ENCODE measurements at places on chromosomes 6 and 20.

DNA sequence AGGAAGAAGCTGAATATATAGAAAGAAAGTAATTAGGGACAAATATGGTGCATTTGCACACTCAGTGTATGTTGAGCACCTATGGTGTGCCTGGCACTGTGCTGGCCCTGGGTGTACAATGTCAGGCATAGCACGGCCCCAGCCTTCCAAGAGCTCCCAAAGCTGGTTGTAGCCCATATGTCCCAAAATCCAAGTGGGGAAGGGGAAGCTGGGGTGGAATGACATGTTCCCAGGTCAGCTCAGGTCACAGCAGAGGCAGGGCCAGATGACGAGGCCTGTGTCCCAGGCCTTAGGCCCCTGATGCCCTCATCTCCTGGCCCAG, 170.0 kb downstream of the VEGFA start:
- no peak for DNase-seq

DNA sequence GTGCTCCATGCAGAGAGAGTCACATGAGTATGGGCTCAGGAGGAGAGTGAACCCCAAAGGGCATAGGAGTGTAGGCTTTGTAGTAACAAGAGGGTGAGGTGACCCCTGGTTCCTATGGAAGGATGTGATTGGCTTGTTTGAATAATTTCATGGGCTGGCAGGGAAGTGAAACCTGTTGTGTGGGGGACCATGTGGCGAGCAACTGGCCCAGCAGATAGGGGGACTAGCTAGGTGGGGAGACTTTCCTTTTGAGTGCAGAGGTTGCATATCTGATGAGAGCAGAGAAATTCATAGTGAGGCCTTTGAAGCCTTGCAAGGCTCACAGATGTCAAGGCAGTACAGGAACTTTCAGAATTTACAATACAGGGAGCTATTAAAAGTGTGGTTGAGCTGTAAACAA, 247.9 kb upstream of the SLC35B3 start:
- no peak for DNase-seq

DNA sequence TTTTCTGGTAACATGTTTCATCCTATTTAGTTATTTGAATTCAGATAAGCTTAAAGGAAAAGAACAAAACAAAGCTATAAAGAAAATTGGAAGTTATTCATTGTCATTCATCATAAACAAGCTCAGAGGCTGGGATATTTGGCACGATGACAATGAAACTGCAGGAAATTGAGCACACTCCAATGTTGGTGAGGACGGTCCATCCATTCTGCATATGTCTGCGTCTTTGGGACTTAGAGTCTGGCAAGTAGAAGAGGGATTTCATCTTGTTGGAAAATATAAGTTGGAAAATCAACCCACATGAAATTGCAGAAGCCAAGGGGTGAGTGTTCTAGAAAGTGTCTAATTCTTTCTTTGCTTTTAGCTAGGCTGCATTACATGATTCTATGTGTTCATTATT, 78.4 kb downstream of the HDGFL1 start:
- no peak for DNase-seq

DNA sequence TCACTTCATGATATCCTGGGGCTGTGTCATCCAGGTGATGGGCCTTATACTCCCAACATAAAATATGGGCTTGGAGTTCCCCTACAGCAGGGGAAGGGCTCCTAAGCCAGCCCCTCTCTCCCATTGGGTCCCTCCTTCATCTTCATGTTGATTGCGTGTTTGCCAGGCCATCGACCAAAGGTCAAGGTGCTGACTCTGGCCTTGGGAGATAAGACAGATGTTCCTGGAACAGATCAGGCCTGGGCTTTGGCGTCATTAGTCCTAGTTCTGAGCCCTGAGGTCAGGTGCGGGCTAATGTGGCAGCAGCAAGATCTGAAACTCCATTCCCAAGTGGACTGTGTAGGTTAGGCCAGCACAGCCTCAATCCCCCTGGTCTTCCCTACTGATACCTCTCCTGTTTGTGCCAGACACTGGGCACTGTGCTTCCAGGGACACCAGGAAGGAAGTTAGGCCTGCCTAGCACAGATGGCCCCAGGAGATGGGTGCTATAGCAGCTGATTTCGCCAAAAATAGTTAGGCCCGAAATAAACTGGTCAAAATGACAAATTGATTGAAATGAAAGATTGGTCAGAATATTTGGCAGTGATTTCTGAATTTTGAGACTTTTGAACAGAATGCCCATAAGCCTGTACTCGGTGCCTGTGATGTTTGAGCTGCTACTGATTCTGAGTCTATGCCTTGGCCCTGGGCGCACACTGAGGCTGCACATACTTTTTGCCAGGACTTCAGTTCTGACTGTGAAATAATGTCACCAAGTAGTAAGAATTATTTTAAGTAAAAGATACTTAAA, 28.8 kb downstream of the EPB41L1 start:
- DNase-seq = no peak

DNA sequence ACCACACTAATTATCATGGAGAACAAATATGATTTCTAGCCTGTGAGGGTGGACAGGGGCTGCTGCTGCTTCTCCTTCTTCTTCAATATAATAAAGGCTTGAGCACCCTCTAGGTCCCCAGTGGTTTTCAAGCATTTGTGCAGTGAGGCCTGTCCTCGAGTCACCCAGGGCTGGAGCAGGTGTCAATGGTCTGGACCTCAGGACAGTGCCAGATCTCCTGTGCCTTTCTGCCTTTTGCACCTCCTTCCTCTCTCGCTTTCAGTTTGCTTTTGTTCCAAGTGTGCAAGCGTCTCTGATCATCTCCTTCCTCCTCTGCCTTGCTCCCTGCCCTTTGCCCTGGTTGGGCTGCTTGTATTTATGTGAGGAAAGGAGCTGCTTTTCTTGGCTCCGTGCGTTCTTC, 152.2 kb upstream of the SYNDIG1 start:
- no peak for DNase-seq

DNA sequence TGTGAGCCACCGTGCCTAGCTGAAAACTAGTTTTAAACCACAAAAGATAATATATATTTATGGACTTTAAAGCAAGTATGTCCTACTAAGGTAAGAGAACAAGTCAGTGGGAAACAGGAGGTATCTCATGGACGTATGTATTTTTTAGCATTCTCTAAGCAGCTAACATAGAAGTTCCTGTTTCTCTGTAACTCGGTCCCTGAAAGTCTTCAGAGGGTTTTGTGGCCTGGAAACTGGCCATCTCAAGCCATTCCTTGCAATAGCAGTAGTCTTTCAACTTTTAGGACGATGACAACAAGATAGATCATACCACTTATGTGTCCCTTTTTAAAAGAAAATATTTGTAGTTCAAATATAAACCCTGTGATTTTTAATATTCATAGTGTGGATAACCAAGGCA, 95.6 kb upstream of the RALGAPA2 start:
- no peak for DNase-seq

- no peak for DNase-seq
These were observed 79.9 kb downstream of the ZNF217 start for GRCh38 chr20:53513489-53514298.

DNA sequence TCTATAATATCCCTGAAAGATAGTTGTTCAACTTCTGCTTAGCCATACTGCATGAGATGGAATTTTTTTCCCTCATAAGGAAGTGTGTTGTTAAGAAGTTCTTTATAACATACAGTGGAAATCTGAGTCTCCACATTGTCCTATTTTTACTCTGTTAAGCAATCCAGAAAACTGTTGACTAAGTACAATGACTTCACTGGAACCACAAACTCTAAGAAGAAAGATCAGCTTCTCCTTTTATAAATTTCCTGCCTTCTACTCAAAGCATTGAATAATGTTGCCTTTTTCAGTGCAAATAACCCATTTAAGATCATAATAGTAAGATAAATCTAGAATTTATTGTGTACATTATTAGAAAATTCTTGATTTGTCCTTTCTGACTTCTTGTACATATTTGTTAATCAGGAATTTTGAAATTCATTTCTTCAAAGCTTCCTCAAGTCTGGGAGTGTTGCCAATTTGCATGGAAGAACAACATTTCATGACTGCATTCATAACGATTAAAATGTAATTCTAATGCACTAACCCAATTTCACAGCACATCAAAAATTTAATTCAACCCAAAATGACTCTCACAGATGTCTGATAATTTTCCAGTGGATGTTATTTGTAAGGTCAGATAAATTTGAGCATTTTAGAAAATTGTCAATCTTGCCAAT, 45.6 kb upstream of the ANKEF1 start:
- DNase-seq = peak; percentile 70

GRCh38 chr6:40922281-40922680, 116.7 kb downstream of the UNC5CL start:
- DNase-seq = no peak

GRCh38 chr20:11380283-11380682, 537.4 kb upstream of the BTBD3 start:
- DNase-seq = no peak

- DNase-seq = no peak
These were observed 5.2 kb downstream of the BCAS4 start for GRCh38 chr20:50799890-50800550.

DNA sequence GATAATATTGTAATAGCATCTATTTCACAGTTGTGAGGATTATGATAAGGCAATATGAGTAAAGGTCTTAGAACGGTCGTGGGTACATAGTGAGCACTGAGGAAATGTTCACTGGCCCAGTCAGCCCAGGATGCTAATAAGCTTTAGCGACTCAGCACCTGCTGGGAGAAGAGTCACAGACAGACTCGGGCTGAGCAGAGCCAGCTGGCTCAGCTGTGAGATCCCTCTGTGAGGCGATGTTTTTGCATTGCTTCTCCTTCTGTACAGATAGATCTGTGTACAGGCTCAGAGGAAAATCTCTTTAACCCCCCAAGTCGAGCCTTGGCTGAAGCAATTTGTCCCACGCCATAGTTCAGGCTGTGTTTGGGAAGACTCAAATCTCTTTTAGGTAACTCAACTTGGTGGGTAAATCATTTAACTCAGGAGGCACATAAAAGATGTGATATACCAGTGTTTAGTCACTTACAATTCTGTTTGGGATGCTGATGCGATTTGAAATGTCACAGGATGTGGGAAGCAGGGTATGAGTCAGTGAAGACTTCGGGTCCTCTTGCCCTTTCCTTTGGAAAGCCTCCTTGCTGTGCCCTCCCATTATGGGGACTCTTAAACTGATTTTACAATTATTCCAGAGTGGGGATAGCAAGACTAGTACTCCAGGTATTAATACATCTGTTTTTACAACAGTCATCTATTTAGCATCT, 53.1 kb downstream of the PHACTR1 start:
- no peak for DNase-seq

GRCh38 chr6:1524040-1524480, 85.7 kb upstream of the FOXC1 start:
- no peak for DNase-seq

DNA sequence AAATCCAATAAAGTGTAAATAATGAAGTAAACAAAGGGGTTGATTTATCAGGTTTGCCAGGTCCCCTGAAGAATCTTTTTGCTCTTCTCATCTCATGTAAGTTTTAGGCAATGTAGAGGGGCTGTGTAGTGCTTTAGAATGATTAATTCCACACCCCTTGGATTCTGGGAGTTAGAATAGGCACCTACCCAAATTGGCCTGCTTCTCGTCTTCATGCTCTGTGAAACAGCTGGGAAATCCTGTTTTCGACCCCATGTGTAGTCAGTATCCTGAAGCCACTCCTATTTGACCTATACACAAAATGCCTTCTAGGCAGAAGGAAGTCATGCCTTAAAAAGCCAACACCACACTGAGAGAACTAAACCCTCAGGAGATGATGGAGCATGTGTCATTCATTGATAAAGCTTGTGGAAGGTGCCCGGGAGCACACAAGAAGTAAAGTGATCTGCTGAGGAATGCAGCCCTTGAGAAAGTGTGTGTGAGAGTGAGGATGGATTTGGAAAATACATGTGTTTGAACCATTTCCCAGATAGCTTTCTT, 170.9 kb downstream of the KLHL32 start:
- DNase-seq = no peak

DNA sequence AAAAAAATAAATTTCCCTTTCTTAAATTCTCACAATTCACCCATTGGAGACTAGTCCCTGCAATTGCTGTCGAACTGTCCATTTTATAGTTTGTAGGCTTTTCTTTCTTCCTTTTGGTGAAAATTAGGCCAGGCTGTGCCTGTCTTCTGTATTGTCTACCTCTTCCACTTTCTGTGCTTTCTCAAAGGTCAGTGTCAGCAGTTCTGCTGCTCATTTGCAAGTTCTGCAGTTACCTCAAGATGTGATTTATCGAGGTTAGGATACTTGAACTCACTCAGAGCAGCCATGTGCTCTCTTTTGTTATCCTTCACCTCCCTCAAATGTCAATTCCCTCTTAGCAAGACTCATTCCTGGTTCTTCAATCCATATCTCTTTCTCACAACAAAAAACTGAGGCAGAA, 179.1 kb downstream of the SLC35F1 start:
- no peak for DNase-seq

DNA sequence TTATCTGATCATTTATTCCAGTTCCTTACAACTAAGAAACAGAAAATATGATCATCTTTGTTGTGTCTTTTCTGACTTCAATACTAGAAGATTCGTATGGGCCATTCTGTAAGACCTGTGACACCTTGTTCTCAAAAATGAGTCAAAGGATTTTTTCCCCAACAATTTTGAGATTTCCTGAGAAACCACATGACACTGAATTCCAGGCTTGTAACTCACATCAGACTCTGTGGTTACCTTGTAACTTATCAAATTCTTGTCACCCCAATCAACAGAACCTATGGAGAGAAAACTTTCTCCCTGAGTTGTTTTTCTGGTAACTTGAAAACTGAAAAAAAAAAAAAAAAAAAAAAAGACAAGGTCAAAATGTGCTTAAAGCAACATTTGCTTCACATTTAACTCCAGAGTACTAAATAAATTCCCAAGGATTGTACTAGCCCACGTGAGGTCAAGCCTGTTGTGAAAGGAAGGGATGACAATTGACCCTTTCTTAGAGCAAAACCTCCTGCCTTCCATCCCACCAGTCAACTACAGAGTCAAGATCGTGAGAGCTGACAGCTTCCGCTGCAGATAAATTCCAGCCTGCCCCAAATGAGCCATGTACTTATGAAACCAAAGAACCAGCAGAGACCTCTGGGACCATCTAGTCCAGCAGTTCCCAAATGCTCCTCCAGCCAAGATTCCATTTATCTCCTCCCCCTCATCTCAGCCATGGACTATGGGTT, 140.3 kb downstream of the TBX18 start:
- DNase-seq = no peak

DNA sequence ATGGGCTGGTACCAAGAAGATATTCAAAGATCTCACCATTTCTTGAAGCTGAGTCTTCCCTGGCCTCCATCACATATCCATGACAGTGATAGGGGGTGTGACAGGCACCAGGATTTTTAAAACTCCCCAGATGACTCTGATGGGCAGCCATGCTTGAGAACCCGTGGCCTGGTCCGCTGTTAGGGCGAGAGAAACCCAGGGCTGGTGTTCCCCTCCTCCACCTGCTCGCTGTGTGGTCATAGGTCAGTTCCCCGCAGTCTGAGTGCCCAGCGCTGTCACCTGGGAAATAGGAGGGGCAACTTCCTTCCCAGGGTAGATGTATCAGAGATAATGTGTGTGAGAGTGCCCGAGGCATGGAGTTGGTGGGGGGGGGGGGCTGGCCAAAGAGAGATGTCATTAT, 50.9 kb downstream of the TMEM242 start:
- DNase-seq = no peak

GRCh38 chr6:125111219-125111983, 42.2 kb upstream of the TPD52L1 start:
- DNase-seq = no peak
